ENCODE measurements at places on chromosomes 6 and 20.

- DNase-seq = no peak
Observed at GRCh38 chr20:14210146-14210545, 127.3 kb downstream of the FLRT3 start.

DNA sequence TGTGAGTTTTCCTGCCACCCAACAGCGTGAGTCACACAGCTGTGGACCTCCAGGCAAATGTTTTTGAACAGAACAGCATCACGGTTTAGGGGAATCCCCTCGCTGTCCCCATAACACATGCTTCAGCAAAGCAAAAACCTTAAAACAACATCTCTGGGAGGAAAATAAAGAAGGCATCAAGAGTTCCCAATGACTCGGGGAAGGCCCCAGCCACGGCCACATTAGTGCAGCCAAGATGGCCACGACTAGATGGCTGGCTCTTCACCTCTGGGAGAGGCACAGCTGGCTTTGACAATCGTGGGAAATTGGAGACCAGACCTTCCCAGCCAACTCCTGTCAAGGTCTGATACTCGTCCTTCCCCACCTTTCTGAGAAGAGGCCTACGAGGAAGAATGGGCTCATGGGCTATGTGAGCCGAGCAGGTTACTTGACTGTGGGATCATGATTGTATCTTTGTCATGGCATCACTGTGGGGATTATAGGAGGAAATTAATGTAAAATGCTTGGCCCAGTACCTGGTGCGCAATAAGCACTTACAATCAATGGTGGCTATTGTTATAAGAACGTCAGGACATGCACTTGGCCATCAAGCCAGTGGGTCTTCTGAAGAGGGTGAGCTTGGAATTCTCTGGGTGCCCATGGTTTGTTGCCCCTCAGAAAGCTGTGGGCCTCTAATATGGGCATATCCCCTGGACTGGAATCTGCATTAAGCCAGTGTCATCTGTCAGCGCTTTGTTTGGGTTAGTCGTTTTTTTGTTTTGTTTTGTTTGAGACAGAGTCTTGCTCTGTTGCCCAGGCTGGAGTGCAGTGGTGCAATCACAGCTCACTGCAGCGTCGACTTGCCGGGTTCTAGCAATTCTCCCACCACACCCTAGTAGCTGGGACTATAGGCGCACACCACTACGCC, 43.6 kb downstream of the FGD2 start:
- peak; percentile 80 for DNase-seq

GRCh38 chr20:40961176-40961575, 67.4 kb upstream of the TOP1 start:
- no peak for DNase-seq

DNA sequence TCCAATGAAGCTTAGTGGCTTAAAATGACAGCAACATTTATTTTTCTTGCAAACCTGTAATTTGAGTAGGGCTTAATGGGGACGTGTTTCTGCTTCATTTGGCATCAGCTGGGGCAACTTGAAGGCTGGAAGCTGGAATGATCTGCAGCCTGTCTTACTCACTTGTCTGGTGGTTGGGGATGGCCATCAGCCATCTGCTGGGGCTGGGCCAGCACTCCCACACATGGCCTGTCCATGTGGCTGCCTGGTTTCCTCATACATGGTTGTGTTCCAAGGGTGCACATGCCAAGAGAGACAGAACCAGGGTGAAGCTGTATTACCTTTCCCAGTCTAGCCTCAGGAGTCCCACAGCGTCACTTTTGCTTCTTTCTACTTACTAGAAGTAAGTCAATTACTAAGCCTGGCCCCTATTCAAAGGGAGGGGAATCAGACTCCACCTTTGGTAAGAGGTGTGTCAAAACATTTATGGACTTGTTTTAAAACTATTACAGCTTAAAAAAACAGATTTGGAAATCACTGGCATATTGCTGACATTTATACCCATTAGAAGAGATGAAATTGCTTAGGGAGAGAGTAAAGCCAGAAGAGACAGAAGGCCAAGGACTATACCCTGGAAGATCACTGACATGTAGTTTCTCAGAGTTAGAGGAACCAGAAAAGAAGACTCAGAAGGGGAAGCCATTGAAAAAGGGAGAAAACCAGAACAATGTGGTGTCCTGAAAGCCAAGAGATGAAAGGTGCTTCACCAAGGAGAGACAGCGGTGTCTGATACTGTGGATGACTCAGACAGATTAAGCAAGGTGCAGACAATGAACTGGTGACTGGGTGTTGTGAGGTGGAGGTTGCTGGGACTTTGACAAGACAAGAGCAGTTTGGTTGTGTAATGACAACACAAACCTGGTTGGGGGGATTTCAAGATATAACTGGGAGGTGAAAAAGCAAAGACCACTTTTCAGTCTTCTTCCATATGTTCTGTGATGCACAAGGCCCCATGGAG, 345.2 kb downstream of the GJA1 start:
- no peak for DNase-seq

DNA sequence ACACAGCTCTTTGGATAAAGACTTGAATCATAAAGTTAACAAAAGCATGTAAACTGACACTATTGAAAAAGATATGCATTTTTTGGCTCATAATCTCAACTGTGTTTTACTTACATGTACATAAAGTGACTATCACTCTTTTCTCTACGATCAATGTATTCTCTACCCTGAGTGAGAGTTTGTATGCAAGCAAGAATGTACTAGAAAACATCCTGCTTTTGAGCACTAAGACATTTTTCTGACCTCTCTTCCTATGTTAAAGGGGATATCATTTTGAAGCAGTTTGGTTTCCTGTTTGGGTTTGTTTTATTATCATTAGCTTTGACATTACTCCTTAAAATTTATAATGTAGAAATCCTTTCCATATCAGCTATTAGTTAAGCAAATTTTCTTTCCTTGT, 910.8 kb downstream of the C6orf118 start:
- DNase-seq = no peak

DNA sequence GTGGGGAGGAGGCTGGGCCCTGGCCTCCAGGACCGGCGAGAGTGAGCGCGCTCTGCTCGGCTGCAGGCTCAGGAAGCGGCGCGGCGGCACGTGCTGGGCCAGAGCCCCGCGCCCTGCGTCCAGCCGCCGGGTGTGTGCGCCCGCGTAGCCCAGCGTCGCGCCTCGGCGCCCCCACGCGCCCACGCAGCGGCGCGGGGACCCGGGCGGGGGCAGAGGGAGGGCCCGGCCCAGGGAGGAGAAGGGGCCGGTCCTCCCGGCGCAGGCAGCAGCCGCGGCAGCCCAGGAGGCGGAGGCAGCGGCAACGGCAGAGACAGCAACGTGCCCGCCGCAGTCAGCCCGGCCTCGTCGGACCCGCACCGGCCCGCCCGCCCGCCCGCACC, at the start of gene EYA2:
TSS of gene EYA2 (plus strand) at position 265 of the 380 bp plus-strand sequence. CDS start 95,168 bp downstream, outside the sequence.
- no peak for DNase-seq

Measured in stimulated activated effector memory CD8-positive, alpha-beta T cell treated with anti-CD3 and anti-CD28 coated beads, Interleukin-12 subunit alpha, Interleukin-12 subunit beta, amount 100 ng/mL, for 72 hours (primary cell).